ENCODE measurements at places on chromosomes 11 and 22.

- DNase-seq = no peak
These were observed 47.0 kb upstream of the ALKBH3 start for GRCh38 chr11:43833657-43834073.

GRCh38 chr11:44300844-44301563 is 8.9 kb downstream of the ALX4 start:
- DNase-seq = no peak

DNA sequence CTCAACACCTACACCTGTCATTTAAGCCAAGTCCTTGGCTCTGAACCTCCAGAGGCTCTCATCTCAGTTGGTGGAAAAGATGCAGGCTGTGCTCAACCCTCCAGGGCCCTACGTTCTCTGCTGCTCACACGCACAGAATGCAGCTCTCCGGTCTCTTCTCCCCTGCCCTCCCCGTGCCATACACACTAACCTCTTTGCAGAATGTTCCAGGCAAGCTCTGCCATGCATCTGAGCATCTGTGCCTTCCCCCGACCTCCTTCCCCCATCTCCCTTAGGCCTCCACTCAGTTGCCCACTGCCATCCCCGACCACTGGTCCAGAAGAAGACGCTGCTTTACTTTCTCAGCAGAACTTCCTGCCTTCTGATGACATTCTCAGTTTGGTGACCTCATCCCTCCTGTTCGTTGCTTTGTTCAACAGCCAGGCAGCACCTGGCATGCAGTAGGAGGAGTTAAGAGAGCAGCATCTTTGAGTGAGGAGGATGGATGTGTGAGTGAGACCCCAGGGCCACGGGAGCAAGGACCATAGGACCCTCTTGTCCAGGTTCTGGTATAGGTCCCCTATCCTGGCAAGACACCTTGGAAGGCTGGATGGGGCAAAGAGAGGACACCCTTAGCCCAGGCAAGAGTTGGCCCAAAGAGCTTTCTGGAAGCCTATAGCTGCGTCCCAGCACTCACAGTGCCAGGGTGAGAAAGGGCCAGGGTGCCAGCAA is 598.0 kb downstream of the BRD1 start:
- no peak for DNase-seq

DNA sequence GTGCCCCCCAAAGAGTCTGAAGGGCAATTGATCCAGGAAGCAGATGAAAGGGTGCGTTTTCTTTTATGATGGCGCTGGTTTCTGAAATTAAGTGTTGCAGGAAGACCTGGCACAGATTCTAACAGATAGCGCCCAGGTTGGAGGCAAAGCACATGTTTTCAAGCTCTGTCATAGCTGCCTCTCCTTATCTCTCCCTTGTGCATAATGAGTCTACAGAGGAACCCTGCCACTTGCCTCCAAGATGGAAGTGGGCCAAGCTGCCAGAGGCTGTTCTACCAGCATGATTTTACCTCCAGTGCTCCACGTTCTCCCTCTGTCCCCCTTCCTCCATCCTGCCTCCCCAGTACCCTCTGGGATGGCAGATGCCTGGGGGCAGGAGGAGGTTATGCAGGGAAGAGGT is 30.0 kb upstream of the TLCD5 start:
- no peak for DNase-seq

DNA sequence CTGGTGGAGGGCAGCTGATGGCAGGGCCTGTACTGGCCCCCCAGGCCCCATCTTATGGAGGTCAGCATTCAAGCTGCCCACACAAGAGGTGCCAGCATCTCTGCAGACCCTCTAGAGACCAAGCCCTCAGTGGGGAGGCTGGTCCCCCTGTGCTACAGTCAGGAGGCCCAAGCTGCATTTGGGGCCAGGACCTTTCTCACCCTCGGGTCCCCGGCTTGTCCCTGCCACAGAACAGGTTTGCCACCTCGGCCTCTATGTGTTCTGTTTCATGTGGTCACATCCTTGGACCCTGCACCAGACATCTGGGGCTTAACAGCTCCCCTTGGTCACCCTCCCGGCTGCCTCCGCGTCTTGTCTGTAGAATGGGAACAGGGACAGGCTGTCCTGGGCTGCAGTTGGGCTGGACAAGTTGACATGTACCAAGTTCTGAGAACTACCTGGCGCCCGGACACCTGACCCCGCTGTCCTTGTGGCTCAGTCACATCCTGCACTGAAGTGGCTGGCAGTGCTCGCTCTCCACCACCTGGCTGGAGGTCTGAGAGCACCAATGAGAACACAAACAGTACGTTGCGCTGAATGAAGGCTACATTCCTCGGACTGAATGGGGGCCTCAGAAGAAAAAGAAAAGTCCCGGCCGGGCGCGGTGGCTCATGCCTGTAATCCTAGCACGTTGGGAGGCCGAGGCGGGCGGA is 2.7 kb upstream of the PLXNB2 start:
- no peak for DNase-seq

DNA sequence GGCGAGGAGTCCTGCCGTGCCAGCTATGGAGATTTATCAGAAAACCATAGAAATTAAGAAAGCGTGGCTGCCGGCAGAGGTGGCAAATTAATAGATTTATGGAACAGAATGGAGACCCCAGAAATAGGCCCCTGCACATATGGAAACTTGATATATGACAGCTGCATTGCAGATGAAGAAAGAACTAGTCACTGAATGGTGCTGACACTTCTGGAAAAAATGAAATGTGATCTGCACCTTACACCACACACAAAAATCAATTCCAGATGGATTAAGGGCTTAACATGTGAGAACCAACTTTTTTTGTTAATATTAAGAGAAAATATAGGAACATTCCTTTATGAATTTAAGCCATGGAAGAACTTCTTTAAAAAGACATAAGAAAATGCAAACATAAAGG is 40.3 kb upstream of the TSKU start:
- DNase-seq = no peak

- DNase-seq = no peak
These were observed 5.6 kb downstream of the LIPT2 start for GRCh38 chr11:74487875-74488274.

DNA sequence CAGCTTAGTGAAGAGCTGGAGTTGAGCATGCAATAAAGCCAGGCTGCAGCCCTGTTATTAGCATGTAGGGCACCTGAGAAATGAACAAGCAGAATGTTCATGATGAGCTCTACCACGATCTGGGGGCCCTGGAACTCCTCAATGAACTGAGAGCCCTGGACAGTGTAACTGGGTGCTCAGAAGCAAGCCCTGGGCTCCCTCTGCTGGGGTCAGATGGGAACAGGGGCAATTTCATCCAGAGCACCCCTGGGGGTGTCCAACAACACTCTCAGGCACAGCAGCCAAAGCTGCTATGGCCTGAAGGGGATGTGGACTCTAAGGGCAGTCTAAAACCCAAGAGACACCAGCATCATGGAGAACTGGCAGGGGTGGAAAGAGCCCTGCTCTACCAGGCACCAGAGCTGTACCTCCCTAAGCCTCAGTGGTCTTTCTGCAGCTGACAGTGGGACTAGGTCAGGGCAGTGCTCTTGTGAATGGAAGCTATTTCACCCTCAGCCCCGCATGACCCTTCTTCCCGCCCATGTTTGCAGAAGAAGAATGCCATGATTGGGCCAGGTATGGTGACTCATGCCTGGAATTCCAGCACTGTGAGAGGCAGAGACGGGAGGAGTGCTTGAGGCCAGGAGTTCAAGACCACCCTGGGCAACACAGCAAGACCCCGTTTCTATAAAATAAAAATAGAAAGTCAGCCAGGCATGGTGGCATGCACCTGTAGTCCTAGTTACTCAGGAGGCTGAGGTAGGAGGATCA is 28.9 kb downstream of the THOC5 start:
- DNase-seq = no peak

DNA sequence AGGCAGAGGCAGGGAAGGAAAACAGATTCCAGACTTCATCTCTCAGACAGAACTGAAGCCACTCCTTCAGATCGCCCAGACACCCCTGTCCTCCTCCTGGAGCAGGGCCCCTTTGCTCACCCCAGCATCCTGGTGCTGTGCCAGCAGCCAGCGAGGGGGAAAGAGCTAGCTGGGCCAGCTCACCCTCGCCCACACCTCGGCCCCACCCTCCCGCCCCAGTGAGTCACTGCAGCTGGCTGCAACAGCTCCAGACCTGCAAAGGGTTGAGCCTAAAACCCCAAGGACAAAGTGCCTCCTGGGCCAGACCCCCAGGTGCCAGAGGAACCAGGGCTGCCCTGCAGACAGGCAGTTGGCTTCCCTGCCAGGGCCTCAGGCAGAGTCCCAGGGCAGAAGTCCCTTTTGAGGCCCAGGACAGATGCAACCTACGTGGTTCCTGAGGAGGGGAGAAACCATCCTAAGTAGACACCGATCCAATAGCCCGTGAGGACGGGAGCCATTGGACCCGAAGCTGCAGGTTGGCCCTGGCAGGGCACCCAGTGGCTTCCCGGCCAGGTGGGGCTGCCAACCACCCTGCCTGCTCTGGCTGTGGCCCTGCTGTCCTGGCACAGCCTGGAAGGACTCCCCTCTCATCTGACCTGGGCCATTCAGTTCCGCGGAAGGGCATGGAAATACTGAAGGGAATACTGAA is 7.2 kb downstream of the AHNAK start:
- DNase-seq = no peak

DNA sequence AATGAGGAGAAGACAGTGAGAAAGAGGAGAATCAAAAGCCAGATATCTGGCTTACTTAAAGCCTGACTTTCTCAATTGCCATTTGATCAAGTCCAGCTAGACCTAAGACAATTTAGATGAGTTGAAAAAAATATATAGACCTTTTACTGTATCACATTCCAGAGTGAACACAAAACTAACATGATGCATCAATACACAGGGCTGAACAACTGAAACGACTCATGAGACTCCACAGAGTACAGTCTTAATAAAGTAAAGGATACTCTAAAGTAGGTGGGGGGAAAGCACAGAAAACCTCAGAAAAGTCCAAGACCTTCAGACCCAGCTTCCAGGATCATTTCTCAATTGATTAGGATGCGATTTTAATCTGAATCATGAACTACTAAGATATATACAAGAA is 95.3 kb upstream of the OR9G4 start:
- DNase-seq = no peak

- no peak for DNase-seq
These were observed 92.9 kb downstream of the RPS6KA4 start for GRCh38 chr11:64451856-64452255.

DNA sequence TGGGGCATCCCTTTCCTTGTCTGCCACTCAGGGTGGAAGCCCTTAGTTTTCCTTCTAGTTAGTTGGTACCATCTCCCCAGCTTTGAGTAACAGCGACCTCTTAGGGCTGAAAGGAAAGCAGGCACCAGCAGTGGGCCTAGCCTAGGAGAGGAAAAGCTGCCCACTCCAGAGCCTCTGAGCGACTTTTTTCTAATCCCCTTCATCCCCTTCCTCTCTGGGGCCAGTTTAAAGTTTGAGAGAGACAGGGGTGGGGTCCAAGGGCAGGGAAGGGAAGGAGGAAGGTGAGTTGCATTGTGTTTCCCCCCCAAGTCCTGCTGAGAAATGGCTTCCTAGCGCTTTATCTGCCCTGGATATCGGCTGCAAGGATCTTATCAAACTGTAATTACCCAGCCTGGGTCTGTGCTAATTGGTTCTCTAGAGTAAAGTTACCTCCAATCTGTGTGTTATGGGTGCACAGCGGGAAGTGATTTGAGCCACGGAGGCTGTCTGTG is 573.9 kb upstream of the CADM1 start:
- DNase-seq = no peak

- DNase-seq = no peak
These were observed 108.4 kb upstream of the SLC5A12 start for GRCh38 chr11:26830218-26830617.

GRCh38 chr22:44249376-44250147 is 63.2 kb downstream of the SHISAL1 start:
- no peak for DNase-seq

DNA sequence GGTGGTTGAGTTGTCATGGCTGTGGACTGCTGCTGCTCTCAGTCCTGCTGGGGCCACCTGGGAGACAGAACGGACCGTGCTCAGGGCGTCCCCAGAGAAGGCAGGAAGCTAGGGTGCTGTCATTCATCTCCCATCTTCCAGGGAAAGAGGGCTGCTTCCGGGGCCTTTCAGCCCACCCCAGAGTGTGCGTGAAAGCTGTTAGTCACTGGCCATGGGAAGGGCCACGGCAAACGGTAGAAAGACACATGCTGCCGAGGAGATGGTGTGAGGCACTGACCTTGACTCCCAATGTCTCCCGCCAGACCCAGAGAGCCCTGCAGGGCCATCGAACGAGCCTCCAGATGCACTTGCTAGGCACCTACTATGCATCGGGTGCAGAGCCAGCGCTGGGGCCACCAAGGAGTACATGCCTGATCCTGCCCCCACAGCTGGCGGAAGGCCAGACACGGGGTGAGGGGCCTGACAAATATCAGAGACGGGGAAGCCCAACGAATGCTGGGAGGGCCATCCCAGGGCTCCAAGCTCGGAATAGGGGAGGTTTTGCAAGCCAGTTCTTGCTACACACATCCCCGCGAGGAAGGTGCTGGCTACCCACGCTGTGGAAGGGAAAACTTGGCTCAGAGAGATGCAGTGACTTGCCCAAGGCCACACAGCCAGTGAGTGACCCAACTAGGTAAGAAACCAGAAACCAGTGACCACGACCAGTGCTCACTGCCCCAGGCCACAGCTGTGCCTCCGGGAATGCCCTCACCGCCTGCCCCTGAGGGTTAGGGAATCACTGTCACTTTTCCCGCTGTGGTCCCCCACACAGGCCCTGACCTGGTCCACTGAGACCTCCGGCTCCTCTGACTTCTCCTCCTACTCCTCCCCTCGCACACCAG is 10.1 kb downstream of the RAC2 start:
- DNase-seq = no peak

DNA sequence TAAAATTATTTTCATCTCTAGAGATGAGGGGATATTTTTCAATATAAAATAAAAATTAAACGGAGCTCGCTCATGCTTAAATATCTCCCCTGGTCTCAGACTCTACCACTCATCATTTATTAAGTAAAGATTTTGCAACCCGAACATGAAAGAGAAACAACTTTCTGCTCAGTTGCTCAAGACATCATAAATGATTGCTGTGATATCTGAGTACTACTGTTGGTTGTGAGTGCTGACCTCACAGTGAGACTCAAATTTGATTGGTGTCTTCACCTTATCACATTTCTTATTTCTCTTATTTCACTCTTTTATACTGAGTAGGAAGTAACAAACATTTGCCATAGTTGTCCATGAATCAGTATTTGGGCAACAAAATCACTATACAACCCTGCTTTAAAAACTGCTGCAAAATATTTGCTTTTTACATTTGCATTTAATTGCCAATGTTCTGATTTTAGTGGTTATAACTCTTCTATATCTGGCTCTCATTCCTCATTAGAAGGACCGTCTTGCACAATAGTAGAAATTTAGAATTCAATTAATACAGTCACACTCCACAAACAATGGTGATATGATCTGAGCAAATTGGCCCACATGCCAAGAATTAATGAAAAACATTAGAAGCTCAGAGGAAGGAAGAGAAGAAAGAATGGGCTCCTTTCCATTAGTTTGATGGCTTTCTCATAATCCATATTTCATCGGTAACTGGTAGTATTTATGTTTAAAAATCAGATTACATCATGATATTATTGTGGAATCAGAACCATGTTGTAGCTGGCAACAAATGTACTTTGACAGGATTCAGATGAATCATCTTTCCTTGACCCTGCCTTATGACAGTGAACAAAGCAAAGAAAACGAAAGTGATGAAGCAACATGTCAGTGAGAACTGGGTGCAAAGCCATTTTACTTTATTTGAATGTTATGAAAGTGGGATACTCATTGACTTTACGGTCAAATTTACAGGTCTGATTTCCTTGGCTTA is 973.6 kb upstream of the TENM4 start:
- no peak for DNase-seq

Data from cortex of kidney (tissue), 1 donor.